Non-pigmented ciliary epithelial cell (primary cell): ENCODE measurements at places on chromosomes 3 and 15.

- no peak for DNase-seq
Observed at GRCh38 chr3:112117841-112118571, 15.0 kb downstream of the GCSAM start.

DNA sequence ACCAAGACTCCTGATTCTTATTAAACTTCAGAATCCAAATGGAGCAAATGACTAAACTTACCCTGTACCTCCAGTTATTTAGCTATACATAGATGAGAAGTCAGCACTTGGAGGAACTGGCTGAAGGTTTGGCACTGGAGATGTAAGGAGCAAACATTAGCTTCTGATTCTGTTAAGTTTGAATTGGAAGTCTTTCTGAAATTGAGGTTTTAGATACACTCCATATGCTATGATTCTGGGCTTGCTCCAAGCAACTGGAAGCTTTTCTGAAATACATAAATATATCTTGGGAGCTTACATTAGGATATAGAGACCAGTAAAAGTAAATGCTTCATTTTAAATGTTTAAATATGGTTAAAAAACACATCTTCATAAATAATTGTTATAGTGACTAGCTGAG, 333.7 kb downstream of the EPHA3 start:
- no peak for DNase-seq

DNA sequence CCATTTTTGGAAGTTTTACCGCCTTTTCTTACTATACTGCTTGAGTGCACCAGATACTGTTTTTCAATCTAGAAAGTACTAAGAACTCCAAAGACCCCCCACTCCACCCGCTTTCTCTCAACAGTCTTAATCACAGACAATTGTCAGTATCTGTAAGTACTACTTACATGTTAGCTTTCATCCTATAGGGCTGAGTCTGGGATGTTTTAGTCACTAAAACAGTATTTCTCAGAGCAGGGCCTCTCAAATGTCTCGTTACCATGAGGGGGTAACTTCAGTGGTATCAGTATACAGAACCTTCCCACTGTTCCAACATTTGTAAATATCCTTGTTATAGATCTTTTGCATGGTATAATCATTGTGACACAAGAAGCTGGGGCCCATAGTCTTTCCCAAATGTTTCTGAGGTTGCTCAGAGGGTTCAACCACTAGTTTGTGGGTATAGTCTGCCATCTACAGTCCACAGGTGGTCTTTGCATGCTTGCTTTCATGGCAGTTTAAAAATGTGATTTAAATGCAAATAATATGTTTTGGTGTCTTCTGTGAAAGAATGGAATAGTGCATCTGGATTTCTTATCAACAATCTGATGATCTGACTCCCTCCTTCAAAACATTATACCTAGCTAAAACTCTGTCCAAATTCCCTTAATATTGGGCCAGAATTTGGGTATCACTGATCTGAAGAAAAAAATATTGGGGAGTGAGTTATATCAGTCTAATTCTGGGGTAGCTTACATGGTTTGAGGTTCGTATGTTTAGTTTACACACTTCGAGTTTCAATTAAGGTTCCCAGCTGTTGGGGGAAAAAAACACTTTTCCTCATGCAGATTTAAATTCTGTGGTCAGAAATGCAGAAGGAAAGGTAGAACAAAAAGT, 18.0 kb upstream of the DNAJC13 start:
- no peak for DNase-seq

DNA sequence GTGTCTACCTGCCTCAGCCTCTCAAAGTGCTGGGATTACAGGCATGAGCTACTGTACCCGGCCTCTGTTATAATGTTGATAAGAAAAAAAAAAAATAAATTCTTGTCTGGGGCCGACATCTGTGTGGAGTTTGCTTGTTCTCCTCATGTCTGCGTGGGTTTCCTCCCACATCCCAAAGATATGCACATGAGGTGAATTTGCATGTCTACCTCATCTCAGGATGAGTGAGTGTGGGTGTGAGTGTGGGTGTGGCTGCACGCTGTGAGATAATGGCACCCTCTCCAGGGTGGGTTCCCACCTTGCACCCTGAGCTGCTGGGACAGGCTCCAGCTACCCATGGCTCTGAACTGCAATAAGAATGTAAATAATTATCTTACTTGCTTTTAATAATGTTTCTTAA, 25.9 kb upstream of the UACA start:
- DNase-seq, result no peak

- no peak for DNase-seq
Observed at GRCh38 chr3:22334996-22335395, 584.0 kb upstream of the ZNF385D start.

- DNase-seq, result peak; percentile 67
Observed at GRCh38 chr15:64536244-64536836, 76.0 kb downstream of the ZNF609 start.

GRCh38 chr3:13634615-13635014, 85.7 kb downstream of the FBLN2 start:
- DNase-seq, result no peak

- no peak for DNase-seq
Observed at GRCh38 chr3:69121513-69121912, 882 bp downstream of the LMOD3 start.

DNA sequence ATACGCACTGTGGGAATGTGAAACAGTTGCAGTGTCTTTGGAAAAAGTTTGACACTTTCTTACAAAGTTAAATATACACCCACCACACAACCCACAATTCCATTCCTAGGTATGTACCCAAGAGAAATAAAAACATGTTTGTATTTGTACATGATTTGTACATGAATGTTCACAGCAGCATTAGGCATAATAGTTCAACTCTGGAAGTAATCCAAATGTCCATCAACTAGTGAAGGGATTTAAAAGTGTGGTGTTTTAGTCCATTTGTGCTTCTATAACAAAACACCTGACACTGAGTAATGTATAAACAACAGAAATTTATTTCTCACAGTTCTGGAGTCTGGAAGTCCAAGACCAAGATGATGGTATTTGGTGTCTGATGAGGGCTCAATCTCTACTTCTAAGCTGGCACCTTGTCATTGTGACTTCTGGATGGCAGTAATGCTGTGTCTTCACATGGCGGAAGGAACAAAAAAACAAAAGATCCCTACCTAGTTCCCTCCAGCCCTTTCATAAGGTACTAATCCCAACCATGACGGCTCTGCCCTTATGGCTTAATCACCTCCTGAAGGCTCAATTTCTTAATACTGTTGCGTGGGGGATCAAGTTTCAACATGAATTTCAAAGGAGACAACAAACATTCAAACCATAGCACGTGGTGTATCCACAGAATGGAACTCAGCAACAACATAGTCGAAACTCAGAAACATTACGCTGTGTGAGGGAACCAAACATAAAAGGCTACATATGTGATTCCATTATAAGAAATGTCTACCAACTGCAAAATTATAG, 120.5 kb downstream of the AQP9 start:
- DNase-seq, result no peak

DNA sequence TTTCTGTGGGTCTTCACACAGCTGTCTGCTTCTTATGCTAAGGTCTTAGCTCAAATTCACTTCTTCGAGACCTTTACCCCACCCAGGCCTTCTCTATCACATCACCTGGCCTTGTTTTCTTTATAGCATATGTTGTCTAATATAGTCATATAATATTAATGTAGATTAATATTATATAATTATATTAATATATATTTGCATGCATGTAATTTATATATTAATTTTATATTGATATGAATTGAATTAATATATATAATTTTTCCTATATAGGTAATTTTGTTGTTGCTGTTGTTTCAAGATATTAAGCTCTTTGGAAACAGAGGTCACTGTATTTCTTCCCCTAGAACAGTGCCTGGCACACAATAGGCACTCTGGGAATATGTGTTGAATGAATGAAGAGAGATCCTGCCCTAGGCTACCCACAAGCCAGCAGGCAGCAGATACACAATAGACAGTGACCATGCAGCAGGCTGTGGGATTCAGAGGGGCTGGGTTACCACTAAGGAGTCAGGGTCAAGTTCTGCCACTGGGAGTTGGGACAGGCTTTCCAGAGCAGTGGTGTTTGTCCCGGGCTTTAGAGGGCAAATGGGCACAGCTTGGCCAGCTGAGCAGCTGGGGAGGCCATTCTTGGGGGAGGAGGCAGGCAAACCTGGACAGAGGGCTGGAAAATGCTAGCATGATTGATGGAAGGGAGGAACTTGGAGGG, 126.3 kb downstream of the DNAJB8 start:
- DNase-seq, result no peak

DNA sequence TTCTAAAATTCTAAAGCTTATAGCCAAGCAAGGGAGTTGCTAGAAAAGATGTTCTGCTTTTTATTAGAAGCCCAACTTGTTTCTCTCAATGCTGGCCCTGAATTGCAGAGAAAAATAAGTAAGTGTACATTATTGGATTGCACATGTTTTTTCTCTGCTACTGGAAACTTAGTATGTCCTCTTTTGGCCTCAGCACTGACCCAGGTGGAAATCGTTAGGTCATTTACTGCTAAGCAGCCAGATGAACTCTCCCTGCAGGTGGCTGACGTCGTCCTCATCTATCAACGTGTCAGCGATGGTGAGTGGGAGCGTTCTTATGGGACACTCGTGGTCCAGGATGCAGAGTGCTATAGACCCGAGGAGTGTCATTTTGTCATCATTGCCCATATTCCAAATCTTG, 69.8 kb downstream of the DHX36 start:
- DNase-seq, result no peak

GRCh38 chr15:77966540-77967234, 110.8 kb downstream of the TBC1D2B start:
- no peak for DNase-seq

DNA sequence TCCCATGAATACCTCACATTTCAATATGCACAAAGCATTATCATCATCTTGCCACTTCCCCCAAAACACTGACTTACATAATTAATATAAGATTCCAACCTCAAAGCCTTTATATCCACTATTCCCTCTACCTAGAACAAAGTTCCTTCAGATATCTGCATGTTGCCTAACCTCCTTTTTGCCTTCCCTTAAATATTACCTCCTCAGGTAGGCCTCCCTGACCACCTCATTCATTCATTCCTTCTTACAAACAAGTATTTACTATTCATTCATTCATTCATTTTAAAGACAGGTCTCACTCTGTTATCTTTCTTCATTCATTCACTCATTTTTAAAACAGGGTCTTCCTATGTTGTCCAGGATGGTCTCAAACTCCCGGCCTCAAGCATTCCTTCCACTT, 18.6 kb downstream of the DYNC1LI1 start:
- DNase-seq, result no peak

DNA sequence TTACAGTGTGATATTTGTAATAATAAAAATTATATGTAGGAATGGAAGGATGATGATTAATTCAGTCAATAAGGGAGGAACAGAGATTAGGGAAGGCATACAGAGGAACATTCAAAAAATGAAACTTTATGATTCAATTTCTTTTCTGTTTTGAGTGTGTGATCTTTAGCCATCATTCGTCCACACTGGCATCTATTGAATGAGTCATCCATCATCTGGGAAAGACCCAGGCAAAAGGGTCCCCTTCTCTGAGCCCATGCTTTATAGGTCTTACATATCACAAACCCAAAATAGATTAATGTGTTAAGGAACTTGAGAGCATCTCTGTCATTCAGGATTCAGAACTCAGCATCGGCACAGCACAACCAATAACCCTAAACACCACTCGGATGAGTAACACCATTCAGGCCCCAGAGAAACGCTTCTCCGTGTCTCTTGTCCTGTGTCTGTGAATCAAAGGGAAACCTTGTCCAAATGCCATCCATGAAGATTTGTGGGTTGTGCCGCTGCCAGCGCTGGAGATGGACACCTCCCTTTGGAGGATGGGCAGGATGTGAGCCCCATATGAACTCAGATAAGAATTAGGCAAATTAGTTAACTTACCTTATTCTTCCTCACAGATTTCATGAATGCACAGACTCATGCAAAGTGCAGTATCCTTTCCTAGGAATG, 21.7 kb upstream of the TPM1 start:
- no peak for DNase-seq

DNA sequence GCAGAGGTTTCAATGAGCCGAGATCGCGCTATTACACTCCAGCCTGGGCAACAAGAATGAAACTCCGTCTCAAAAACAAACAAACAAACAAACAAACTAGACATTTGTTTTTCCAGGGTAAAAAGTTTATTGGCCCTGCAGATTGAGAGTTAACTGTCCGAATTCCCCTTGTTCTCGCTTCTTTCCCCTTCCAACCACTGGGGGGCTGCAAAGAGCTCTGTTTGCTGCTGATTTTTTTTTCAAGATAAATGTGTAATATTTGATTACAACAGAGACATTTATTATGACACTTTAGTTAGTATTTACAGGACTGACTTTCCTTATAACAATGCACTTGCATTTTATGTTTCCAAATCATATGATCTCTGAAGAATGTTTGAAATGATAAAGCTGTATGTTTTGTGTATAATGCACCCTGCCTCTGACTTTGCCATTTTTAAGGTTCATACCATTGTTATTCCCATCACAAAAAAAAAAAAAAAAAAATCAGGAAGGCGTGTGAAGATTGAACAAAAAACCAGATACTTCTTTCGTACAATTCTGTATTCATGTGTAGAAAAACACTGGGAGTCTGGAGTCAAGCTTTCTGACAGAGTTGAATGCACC, 2.8 kb downstream of the CLSTN2 start:
- no peak for DNase-seq

DNA sequence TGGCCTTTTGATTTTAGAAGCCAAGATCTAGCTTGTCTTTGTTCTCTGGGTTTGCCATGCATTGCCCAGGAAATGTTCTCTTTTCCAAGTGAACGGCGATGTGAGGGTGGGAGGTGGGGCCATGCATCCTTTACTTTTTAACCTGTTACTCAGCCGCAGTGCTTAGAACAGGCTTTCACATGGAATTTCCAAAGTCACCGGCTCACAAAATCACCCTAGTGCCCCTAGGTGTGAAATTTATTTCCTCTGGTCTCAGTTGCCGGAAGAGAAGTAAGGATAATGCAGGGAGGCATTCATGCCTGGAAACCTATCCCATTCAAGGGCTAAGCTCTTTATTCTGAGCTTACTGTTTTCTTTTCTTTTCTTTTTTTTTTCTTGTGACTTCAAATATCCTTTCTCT, 93.2 kb downstream of the CACNA2D3 start:
- no peak for DNase-seq

- DNase-seq, result no peak
Observed at GRCh38 chr15:32007355-32007960, 22.9 kb upstream of the CHRNA7 start.

GRCh38 chr3:129224984-129225393, 24.4 kb upstream of the COPG1 start:
- DNase-seq, result no peak

- no peak for DNase-seq
Observed at GRCh38 chr3:30664884-30665283, 58.5 kb downstream of the TGFBR2 start.

- DNase-seq, result no peak
Observed at GRCh38 chr3:39474126-39474515, 6.6 kb downstream of the MOBP start.

- DNase-seq, result peak; percentile 6
Observed at GRCh38 chr3:181899702-181900101, 188.0 kb downstream of the SOX2 start.

- DNase-seq, result no peak
Observed at GRCh38 chr15:89221543-89221942, at the start of gene RLBP1. Gene RLBP1, minus strand, starts transcription at chr15:89221579. Its CDS starts 2,604 bp downstream, at chr15:89218975.
